ENCODE measurements at places on chromosomes 16 and 17. TPM values are rescaled to one million over a fixed set of nuclear protein-coding genes. Genes with fewer than 3 reads are reported as not detected.
A peak's percentile ranks its signal among the peaks of the same experiment; 100 is the strongest.

- DNase-seq: no peak
Measured at GRCh38 chr16:24119807-24120206, 136.3 kb upstream of the CACNG3 start.

DNA sequence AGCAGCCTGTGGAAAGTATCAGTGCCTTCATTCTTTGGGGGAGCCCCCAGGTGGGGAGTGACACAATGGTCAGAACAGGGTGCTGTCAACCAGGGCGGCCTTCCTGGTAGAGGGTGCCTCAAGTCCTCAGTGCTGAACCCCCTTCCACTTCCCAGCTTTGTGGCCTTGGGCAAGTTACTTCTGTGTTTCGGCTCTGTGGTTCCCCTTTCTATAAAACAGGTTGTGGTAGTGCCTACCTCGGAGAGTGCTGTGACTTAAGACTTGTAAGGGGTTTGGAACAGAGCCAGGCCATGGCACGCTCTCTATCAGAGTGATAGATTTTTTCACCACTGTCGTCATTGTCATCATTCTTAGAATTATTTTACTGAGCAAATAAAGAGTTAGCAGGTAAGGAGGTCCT, 141.1 kb downstream of the CCDC182 start:
- no peak for DNase-seq

DNA sequence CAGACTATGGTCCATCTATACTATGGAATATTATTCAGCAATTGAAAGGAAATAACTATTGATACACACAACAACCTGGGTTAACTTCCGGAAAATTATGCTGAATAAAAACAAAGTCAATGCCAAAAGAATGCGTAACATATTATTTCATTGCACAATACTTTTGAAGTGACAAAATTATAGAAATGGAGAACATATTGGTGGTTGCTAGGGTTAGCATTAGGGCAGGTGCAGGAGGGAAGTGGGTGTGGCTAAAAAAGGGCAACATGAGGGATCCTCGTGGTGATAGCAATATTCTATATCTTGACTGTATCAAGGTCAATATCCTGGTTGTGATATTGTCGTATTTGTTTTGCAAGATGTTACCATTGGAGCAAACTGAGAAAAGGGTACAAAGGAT, 34.9 kb downstream of the PIK3R5 start:
- no peak for DNase-seq

DNA sequence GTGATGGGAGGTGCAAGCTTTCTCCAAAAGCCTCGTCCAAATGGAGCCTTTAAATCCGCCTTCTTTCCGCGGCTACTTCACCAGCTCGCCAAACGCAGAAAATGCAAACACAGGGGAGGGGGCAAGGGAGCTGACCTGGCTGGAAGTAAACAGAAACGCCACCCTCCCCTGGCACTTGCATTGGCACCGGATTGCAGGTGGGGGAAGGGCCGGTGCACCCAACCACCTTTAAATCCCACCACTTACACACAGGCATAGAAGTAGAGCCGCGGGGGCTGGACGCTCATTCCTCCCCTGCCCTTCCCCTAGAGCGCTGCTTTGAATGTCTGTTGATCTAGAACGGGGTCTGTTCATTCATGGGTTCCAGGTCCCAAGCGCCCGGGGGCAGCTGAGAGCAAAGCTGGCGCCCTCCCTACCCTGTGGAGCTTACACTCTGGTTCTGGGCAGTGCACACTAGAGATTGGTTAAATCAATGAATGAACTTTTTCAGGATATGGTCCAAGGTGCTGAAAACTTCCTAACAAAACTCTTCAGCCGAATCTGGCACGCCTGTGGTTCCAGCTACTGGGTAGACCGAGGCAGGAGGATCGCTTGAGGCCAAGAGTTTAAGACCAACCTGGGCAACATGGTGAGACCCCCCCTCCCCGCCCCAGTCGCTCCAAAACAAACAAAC, 920 bp upstream of the ZCCHC14 start:
- DNase-seq: peak; percentile 50

DNA sequence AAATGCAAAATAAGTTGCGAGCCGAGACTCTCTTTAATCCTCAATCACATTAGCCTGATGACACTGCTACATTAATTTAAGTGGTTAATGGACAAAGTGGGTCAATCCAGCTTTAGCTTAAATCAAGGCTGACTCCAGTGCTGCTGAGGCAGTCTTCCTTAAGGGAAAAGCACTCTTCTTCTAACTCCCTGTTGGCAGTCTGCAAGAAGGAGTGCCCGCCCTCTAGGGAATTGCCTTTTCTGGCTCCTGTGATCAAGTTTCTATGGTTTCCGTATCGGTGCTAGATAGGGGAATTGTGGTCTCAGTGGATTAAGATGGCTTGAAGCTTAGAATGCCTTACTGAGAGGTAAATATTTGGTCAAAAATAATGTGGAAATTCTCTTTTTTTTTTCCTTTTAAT, 41.0 kb downstream of the HS3ST3B1 start:
- DNase-seq: no peak

DNA sequence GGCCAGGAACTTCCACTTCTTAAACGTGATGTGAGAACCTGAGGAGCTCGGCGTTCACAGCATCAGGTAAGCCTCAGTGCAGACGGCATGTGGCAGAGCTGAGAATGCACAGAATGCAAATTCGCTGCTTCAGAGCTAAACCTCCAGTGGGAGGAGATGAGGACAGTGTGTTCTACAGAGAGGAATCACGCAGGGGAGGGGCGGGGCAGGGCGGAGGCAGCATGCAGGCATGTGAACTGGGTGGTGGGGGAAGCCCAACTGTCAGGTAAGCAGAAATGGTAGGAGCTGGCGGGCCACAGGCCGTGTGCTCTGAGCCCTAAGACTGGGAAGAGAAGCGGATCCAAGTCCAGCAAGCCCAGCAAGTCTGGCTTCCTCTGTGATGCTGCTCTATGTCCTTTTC, 94.7 kb downstream of the ZNF778 start:
- DNase-seq: no peak

DNA sequence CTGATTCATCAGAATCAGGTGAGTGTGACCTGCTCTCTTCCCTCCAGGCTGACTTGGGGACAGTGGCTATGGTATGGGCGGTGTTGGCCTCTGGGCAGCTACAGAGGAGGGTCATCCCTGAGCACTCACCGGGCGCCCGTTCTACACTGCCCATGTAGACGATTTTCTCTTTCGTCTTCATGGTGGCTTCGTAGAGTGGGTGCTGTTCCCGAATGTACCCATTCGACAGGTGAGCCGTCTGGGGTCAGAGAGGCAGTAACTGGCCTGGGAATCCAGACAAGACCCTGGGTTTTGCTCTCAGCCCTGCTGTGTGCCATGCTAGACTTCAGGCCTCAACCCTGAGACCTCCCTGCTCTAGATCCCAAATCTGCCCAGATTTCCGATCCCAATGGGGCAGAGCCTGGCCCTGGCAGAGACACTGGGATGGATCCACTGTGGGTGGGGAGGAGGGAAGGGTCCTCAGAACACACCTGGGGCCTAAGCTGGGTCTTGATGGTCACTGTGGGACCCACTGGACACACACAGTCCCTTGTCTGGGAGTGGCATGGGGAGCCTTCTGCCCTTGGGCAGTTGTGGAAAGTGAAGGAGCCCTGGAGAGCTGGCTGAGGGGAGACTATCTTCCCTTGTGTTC, 13.2 kb downstream of the USP6 start:
- DNase-seq: no peak

DNA sequence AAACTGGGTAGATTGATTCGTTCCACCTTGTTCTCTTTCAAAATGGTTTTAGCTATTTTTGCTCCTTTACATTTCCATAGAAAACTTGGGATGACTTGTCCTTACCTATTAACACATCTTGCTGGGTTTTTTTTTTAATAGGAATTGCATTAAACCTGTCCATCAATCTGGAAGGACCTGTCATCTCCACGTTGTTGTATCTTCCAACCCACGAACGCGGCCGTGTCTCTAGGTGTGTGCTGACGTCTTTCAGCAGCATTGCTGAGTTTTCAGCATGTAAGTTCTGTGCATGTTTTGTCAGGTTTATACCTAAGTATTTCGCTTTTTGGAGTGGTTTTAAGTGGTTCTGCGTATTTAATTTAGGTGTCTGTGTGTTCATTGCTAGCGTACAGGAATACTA, 60.4 kb upstream of the GNG13 start:
- DNase-seq: peak; percentile 8

GRCh38 chr17:39782980-39783379, 45.2 kb downstream of the GRB7 start:
- DNase-seq: no peak

GRCh38 chr16:800834-801511, 439 bp upstream of the GNG13 start:
- no peak for DNase-seq

GRCh38 chr17:13055131-13055530, 37.3 kb upstream of the ELAC2 start:
- DNase-seq: no peak

- no peak for DNase-seq
Measured at GRCh38 chr17:79829457-79829856, 9.8 kb downstream of the CBX4 start.

DNA sequence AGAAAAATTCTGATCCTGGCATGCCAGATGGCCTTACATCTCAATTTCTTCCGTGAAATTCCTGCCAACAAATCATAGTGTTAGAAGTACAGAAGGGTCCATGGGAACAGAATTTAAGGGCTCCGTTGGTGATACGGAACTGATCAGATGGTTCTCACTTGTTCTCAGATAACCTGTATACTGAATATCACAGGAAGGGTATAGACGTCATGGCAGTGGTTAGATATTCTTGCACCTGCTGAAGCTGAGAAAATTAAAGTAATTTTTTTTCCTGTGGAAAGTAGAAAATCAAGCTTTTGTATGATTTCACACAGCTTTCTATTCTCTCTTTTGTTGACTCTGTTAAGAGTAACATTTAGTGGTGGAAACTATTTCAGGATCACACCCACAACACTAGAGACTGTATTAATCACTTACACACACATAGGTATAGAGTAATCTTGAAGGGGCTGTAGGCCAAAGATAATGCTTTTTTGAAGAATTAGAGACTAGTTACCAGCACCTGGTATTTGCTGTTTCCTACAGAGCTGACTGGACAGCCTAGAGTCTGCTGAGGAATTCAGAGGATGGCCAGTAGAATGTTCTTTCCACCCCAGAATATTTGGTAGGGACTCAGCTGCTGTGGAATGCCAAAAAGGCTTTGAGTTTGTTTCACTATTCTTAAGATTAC, 7.5 kb downstream of the TENT4B start:
- no peak for DNase-seq

GRCh38 chr16:49567950-49568349, 194.3 kb downstream of the C16orf78 start:
- no peak for DNase-seq

DNA sequence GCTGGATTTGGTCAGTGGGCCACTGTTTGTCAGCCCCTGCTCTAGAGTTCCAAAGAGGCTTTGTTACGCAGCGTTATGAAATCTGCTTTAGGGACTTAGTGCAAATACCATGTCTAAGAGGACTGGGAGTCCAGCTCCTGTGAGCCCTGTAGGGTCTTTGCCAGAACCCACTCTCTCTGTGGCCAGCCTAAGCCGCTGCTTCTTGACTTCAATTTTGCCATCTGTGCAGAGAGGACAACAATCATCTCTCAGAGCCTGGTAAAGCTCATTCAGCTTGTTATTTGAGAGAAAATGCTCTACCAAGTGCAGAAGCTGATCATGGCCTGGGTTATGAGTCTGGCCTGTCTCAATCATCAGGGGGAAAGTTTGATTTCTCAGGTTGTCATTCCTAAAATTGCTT, 17.9 kb downstream of the CA10 start:
- no peak for DNase-seq

DNA sequence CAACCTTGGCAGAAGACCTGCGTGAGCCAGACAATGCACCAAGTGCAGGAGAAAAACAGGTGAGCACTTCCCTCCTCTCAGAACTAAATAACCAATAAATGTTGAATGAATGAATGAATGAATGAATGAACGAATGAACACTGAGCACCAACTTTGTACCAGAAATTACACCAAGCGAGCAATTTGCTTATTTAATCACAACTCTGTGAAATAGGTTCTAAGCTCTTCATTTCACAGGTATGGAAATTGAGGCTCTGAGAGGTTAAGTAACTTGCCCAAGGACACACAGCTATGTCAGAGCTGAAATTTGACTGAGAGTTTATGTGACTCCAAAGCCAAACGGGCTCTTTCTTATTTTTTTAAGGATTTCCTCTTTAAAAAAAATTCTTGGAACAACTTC, 38.0 kb downstream of the TMEM132E start:
- no peak for DNase-seq

DNA sequence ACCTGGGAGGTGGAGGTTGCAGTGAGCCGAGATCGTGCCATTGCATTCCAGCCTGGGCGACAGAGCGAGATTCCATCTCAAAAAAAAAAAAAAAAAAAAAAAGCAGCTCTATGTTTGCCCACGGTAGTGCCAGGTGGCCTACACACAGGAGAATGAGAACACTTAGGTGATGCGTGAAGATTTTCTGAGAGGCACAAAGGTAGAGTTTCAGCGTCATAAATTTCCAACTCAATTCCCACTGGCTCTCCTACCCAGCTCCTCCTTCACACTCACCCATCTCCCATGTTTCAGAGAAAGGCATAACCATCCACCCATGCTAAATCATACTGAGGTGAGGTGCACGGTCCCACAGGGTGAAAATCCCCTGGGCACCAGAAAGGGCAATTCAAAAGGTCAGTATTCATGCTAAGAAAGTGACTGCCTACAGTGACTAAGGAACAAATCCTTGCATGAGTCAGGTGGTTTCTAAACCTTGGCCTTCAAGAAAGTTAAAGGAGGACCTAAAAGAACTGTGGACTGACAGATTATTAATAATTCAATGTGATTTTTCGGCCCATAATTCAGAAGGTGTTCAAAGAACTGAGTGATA, 4.8 kb downstream of the DCAKD start:
- DNase-seq: no peak

DNA sequence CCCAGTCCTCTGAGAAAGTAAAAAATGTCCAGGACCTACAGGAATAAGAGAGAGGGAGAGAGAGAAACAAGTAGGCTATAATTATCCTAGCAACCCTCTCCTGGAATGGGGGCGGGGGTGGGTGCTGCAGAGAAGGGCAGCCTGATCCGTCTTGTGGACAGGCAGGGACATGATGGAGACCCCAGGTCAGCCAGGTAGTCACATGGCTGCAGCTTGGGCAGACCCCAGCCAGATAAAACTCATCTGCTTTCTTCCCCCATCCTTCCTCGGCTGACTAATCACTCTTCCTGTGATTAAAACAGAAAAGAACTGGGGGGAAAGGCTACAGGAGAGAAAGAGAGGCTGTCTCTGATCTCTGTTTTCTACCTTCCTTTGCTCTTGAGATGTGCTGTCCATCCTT, 32.6 kb downstream of the COPZ2 start:
- DNase-seq: no peak

DNA sequence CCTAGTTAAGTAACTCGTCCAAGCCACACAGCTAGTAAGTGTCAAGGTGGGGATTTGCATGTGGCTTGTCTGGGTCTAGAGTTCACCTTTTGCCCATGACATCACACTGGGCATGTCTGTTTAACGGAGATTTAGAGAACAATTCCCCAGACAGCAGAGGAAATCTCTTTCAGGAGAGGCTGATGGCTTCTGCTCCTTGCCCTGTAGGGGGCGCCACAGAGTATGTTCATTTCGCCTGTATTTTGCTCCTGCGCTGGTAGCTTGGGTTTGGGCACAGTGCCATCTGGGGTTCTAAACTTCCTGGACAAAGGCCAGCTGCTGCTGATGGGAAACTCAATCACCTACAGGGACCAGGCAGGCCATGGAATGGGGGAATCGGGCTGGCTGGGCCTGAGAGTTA, 20.4 kb downstream of the OTOA start:
- DNase-seq: no peak

- DNase-seq: no peak
Measured at GRCh38 chr17:31328160-31328535, 6.7 kb upstream of the EVI2A start.

The EPOP gene
- 1.1 TPM for total RNA-seq

The MYH1 gene
- not detected for total RNA-seq

The NTN1 gene
- total RNA-seq: 61.8 TPM

The STX1B gene
- 2.8 TPM for total RNA-seq
